NCI-H524 (cell line): ENCODE measurements at places on chromosomes 4 and X.

GRCh38 chrX:7316280-7316679, 168.3 kb upstream of the PUDP start:
- DNase-seq: no peak

- no peak for DNase-seq
Observed at GRCh38 chr4:74294681-74295080, 13.6 kb upstream of the EPGN start.

DNA sequence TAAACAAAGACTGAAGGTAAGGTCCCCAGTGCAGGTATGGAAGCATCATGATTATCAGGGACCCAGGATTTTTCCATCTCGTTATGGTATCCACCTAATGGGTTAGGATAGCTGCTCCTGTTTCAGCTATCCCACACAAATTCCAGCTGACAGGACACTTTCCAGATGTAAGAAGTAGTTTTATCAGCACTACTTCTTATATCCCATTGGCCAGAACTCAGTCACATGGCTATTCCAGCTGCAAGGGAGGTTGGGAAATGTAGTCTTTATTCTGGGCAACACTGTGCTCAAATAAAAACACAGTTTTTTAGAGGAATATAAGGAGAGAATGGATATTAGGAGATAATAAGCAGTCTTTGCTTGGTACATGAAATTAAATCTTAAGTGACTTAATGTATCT, 96.7 kb downstream of the SRPX start:
- no peak for DNase-seq

- no peak for DNase-seq
Observed at GRCh38 chrX:153973127-153974002, 811 bp downstream of the TMEM187 start.

DNA sequence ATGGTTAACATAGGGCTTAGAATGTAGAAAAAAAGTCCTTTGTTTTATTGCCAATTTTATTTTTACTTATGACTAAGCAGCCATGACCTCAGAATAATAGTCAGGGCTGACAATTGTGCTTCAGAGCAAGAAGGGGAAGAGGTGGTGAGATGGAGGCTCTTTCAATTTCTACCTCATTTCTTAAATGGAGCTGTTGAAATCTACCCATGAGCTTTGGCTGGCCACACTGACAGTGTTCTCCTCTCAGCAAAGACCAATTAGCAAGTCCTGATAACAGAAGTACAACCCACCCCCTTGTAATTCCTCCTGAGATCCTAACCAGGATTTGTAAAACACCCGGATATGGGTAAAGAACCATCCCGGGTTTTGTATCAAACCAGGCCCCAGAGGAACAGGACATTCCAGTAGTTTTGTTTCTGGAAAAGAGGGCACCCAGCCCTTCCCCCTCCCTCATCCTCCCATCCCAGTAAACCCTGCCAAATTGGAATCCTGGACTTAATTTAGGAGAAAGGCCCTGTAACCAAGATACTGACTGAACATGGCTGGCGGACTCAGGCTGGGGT, at the start of gene HEPH:
Gene HEPH (plus strand): TSS at position 399 of the 563 bp plus-strand sequence. CDS start 6,324 bp downstream, outside the sequence.
- no peak for DNase-seq

DNA sequence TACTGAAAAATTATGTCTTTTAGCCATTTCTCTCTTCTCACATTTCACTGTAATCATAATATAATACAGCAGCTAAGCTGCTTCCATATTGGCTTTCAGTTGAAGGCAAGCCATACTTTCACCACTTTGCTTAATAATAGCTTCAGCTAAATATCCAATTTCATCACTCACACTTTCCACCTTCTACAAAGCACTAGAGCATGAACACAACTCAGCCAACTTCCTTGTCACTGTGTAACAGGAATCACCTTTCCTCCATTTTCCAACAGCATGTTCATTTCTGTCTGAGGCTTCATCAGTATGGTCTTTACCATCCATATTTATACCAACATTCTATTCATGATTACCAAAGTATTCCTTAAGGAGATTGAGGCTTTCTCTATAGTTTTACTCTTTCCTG, 219.8 kb upstream of the CTSO start:
- DNase-seq: no peak

- peak; percentile 70 for DNase-seq
Observed at GRCh38 chrX:40864972-40865371, 129.6 kb upstream of the MED14 start.

DNA sequence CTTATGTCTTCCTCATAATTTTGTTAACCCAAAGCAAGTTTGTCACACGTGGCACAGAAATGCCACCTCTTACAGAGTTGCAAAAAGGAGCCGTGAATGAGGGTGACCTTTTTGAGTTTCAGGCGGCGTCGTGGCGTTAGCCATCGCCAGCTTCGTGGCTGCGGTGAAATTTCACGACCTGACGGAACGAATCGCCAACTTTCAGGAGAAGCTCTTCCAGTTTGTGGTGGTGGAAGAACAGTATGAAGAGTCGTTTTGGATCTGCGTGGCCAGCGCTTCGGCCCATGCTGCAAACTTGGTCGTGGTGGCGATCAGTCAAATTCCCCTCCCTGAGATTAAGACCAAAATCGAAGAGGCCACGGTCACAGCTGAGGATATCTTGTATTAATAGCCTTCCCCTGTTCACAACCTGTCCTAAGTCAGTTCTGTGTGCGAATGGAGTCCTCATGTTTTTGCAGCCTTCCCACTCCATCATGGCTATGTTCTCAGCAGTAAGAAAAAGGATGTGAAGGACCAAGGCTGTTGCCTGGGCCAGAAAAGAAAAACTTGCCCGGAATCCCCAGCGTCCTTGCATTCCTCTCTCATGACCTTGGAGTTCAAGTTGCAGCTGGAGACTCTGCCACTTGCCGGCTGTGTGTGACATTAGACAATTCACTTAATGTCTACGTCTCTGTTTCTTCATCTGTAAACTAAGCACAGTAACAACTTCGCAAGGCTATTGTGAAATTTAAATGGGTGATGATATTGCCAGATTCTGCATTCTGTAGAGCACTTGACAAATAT, 11.9 kb downstream of the CLRN2 start:
- no peak for DNase-seq

DNA sequence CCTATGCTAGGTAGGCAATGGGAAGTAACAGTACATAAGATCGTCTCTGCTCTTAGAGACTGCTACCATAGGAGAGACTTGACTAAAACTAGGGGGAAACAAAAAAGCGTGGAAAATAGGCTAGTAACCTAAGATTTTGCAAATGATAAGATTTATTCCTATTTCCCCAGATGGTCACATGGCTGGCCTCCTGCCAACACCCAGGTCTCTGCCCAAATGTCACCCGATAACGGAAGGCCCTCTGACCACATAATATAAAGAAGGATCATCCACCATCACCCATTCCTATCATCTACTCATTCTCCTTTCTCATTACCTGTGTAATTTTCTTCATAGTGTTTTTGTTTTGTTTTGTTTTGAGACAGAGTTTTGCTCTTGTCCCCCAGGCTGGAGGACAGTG, 4.7 kb downstream of the LAMP2 start:
- no peak for DNase-seq

DNA sequence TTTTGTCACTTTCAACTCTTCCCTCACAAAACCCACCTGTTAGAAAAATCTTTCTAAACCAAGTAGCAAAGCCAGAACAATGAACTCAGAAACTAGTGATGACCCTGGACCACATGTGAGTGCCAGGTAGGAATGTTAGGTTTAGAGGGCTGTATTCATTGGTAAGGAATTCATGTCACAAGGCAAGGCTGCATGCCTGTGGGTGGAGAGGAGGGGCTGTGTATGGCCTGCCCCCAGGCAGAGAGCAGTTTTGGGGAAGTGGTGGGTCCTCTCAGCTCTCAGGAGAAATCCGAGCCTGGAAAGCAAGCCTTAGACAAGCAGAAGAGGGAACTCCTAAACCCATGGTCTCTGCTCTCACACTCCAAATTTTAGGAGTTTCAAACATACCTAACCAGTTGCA, 2.4 kb downstream of the RNF175 start:
- DNase-seq: no peak

DNA sequence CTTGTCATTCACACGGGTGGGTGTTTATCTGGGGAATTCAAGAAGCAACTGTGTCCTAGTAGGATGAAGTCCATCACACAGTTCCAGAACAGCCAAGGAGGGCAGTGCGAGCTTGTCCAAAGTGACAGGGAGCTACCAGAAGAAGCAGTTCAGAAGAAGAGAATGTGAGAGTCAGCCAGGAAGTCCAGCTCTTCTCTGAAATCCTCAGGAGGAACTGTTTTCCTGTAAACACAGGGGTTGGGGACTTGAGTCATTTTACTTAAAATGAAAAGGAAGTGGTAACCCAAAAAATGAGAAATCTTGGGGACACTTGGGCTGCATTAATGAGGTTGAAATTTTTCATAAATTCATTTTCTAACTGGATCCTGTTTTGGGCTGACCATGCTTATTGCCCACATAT, 8.2 kb upstream of the TLR10 start:
- no peak for DNase-seq

GRCh38 chr4:143338313-143338712, 1.6 kb downstream of the GAB1 start:
- DNase-seq: no peak

DNA sequence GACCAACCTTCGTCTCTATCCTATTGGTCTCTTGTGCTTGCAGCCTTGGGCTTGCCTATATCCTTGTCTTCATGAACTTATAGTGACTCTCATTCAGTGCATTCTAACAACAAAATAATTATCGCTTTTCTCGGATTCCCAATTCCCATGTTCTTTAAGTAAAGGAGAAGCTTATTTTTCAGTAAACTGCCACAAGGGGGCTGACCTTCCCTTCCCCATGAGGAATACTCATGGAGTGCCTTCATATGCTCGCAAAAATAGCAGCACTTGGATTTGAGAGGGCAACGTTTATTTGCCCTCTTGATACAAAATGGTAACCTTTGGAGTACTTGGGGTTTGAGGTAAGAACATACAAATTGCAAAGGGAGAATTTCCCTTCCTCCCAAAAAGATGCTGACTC, 183.2 kb upstream of the TENT5D start:
- no peak for DNase-seq

GRCh38 chr4:66501997-66502396, 831.7 kb upstream of the EPHA5 start:
- DNase-seq: no peak

DNA sequence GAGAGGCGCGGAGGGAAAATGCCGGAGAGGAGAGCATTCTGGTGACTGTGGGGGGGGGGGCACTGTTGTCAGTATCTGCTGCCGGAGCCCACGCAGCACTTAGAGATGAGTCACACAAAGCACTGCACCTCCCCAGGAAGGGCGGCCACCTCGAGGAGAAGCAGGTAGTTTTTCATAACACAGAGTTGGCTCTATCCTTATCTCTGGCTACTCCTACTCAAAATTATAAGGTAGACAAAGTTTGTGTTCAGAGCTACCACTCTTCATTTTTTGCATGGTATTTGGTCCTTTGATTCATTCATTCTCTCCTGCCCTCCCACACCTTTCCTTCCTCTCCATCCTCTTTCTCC, 76.2 kb upstream of the SCOC start:
- DNase-seq: no peak

DNA sequence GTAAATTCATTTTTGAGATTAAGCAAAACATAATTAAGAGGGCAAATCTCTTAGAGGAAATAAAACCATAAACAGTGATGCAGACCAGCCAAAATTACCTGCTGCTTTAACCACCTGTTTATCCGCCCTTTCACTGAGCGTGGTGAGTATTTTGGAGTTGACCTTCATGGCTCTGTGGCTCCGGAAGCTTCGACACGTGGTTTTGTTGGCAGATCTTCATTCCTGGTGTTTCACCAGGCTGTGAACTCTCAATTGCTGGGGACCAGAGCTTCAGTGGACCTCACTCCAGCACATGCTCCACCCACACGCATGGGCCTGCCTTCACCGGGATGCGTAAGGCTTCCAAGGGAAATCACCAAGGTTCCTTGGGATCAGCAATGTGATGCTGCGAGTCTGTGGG, 83.8 kb downstream of the FHDC1 start:
- no peak for DNase-seq

- no peak for DNase-seq
Observed at GRCh38 chr4:41015016-41015675, 199.2 kb downstream of the APBB2 start.

- DNase-seq: peak; percentile 20
Observed at GRCh38 chr4:101954975-101955678, 164.6 kb downstream of the BANK1 start.

DNA sequence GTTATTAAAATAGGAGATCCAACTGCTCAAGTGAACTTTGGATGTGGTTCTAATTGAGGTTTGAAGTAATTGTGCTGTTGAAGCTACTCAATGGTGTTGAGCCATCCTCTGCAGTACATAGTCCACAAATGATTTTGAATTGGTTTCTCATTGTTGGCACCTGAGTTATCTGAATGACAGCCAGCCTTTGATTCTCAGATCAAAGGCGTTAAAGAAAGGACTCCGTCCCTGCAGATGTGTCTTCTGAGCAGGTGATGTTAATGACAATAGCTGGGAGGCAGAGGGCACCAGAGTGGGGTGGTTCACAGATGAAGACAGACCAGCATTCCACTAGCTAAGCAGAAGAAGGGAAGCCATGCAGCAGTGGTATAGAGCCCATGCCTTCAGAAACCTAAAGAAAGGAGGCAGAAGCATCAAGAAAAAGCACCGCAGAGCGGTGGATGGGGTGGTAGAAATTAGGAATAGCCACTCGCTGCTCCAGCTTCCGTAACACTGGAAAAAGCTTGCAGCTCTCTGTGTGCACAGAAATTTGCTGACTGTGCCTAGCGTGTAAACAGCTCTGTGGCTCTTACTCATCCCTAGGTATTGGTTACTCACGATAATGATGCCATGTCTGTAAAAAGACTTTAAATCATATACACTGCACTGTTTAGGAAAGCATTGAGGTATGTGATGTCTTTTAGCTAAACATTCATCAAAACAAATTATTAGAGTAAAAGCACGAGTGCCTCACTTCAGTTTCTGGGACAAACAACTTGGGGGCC, 79.2 kb upstream of the CLCN4 start:
- no peak for DNase-seq

GRCh38 chrX:78886550-78886949, 58.6 kb upstream of the P2RY10 start:
- DNase-seq: peak; percentile 4
